ENCODE measurements at places on chromosomes 7 and 10.

- H3K4me1 ChIP-seq = no peaks in the 10 kb centered on the region
- no peaks in the 10 kb centered on the region for H3K27me3 ChIP-seq
- no peak overlapping the region for H3K4me3 ChIP-seq
- H3K27ac ChIP-seq = no peak overlapping the region
Observed at GRCh38 chr10:78948621-78949030, 120.1 kb upstream of the ZMIZ1 start.

DNA sequence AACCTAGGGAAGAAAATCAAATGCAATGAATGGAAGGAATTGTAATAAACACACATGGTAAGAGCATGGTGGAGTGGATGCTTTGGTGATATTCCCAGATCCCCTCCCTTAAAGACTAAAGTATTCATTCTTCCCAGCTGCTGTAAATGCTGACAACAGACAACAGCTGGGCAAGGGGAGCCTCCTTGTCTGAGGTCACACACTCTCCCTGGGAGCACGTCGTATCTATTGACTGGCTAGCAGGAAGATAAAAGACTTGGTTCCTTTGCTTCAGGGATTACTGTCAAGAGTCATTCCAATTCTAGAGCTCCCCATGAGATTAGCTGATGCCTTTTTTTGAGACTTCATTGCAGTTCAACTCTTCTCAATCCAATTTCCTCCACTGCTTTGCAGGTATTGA, 443.5 kb upstream of the ETV1 start:
- H3K36me3 ChIP-seq = no peaks in the 10 kb centered on the region
- H3K27me3 ChIP-seq = no peaks in the 10 kb centered on the region
- no peak for DNase-seq
- H3K4me3 ChIP-seq = no peak overlapping the region
- H3K4me1 ChIP-seq = no peaks in the 10 kb centered on the region

GRCh38 chr10:97101166-97101940, 84.4 kb downstream of the SLIT1 start:
- no peak overlapping the region for H3K4me3 ChIP-seq
- no peak overlapping the region for H3K27ac ChIP-seq
- H3K27me3 ChIP-seq = no peaks in the 10 kb centered on the region
- H3K36me3 ChIP-seq = no peaks in the 10 kb centered on the region

- H3K27me3 ChIP-seq = no peaks in the 10 kb centered on the region
- DNase-seq = no peak
- H3K36me3 ChIP-seq = no peaks in the 10 kb centered on the region
- H3K4me1 ChIP-seq = no peaks in the 10 kb centered on the region
- no peak overlapping the region for H3K4me3 ChIP-seq
- H3K27ac ChIP-seq = no peak overlapping the region
Observed at GRCh38 chr10:132667342-132668047, 118.5 kb downstream of the NKX6-2 start.

DNA sequence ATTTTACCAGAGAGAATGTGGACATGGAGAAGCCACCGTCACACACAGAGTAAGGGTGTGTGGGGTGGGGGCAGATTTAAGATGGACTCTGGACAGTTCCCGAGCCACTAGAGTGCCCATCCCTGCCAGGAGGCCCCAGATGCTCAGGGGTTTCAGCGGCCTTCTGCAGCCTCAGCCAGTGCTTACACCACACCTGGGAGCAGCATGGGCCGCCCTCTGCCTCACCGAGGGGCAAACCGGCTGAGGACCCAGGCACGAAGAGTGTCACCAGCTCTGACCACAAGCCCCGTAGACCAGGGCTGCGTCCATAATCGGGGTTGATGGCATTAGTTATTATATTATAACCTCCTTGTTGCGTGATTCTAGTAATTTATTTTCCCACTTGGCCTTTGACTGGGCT, 6.7 kb upstream of the MNX1 start:
- H3K4me3 ChIP-seq = no peak overlapping the region
- H3K36me3 ChIP-seq = no peaks in the 10 kb centered on the region
- H3K27me3 ChIP-seq = peaks cover 94% of the 10 kb centered on the region
- H3K27ac ChIP-seq = no peak overlapping the region
- peak; percentile 46 for DNase-seq

DNA sequence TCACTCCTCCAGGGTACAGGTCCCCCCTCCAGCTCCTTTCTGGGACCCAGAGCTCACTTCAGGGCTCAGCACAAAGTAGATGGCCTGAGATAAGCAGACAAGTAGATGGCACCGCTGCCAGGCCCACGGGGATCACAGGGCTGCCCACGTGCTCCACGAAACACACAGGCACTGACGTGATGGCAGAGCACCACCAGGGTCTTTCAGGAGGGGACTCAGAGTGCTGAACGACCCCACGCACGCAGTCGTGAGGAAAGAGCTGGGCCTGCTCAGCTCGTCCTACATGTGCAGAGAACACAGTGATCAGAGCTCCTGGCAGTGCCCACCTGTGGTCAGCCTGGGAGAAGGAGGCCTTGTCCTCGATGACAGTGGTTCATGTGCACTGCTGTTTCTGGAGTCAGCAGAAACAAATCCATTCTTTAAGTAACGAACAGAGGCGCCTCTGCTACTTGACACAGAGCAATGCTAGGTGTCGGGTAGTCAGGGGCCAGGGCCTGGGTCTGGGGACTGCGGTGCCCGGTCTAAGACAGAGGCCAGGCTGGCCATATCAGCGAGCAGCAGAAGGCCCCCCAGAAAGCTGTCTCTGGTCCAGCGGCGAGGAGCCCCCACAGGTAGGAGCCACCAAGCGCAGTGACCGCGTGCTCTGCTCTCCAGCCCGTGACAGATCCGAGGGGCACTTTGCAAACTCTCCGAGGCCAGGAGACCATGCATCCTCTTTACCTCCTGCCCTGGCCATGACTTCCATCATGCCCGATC, 129.8 kb upstream of the FAM20C start:
- H3K4me1 ChIP-seq = no peaks in the 10 kb centered on the region
- no peaks in the 10 kb centered on the region for H3K36me3 ChIP-seq
- no peak overlapping the region for H3K4me3 ChIP-seq
- no peaks in the 10 kb centered on the region for H3K27me3 ChIP-seq
- no peak overlapping the region for H3K27ac ChIP-seq

DNA sequence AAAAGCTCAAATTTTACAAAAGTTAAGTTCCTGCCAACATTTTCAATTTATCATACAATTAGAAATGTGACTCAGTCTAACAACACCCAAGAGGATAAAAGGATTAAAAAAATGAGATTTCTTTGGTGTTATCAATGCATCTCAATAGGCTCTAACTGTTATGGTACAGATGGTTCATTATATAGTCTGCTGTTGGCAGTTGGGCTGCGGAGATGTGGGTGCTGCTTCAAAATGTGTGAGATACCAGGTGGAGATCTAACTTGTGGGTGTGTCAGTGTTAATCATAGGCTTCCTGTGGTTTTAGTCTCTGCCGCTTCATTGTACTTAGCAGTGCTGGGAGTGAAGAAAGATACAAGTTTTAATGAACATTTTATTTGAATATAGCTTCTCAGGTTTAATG, 231.2 kb downstream of the EXOC4 start:
- DNase-seq = no peak
- H3K27me3 ChIP-seq = no peaks in the 10 kb centered on the region
- no peaks in the 10 kb centered on the region for H3K36me3 ChIP-seq
- H3K4me1 ChIP-seq = no peaks in the 10 kb centered on the region

DNA sequence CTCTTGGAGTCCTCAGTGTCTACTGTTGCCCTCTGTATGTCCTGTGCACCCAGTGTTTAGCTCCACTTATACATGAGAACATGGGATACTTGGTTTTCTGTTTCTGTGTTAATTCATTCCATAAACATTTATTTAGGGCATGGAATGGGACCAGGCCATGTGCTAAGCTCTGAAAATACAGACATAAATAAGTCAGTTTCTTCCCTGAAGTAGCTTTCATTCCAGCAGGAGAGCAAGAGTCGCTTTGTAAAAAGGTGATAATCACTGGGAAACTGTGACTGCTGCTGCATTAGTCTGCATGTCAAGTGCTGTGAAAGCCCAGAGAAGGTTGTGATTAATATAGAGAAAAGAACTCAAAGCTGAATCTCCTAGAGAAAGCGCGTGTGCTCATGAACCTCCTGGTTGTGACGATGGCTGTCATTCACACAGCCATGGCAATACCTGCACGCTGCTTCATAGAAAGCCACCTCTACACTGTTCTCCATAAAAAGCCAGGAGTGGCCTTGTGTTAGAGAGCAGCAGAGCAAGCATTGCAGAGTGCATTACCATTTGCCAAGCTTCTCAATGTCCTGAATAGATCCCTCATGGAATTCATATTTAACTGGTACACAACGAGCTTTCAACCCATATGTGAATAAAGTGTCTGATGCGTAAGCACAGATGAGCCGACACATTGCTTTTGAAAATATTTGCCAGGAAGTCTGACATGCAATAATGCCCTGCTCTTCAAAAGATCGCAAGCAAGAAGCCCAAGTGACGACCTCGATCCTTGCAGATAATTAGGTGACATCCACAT, 30.6 kb upstream of the PITRM1 start:
- no peaks in the 10 kb centered on the region for H3K36me3 ChIP-seq
- no peak overlapping the region for H3K27ac ChIP-seq
- H3K4me3 ChIP-seq = no peak overlapping the region
- no peaks in the 10 kb centered on the region for H3K4me1 ChIP-seq

DNA sequence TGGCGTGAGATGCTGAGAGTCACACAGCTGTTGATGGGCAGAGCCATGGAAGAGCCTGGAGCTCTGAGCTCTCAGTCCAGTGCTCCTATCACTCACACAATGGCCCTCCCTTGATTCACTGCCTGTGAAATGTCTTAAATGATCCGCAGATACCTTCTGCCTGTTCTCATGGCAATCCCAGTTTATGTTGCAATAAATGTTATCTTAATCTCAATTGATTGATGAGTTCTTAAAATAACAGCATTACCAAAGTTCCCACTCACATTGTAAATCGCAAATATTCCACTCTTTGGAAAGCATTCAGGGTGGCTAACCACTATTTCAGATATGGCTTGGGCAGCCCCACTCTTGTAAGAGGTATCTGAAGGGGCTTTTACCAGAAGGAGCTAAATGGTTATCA, 865.5 kb downstream of the LRMDA start:
- no peak overlapping the region for H3K4me3 ChIP-seq
- no peaks in the 10 kb centered on the region for H3K27me3 ChIP-seq
- no peak for DNase-seq
- H3K27ac ChIP-seq = no peak overlapping the region

- DNase-seq = no peak
- H3K36me3 ChIP-seq = no peaks in the 10 kb centered on the region
- H3K27me3 ChIP-seq = no peaks in the 10 kb centered on the region
- no peak overlapping the region for H3K27ac ChIP-seq
Observed at GRCh38 chr7:39540320-39540719, 25.9 kb upstream of the YAE1 start.

- no peaks in the 10 kb centered on the region for H3K36me3 ChIP-seq
- H3K27me3 ChIP-seq = no peaks in the 10 kb centered on the region
- H3K27ac ChIP-seq = no peak overlapping the region
- no peak for DNase-seq
- H3K4me1 ChIP-seq = peaks cover 2% of the 10 kb centered on the region
Observed at GRCh38 chr10:84354623-84355022, 26.2 kb downstream of the CCSER2 start.

DNA sequence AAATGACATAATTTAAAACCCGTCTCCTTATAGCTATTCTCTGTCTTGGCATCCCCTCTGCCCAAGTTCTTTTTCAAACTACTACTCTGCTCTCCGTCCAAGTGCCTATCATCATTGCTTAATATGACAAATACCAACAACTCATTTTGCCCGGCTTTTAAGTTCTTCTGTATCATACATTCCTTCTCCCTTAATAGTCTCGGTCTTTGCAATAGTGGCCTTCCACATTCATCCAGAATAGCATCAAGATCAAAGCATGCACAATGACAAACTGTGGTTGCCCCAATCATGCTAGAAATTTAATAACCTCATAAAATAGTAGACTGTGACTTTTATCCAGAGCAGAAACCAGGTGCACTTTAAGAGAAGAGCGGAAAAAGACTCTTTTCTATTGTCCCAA, 198.9 kb downstream of the ETV1 start:
- H3K27me3 ChIP-seq = no peaks in the 10 kb centered on the region
- H3K4me3 ChIP-seq = no peak overlapping the region
- H3K4me1 ChIP-seq = no peaks in the 10 kb centered on the region
- no peaks in the 10 kb centered on the region for H3K36me3 ChIP-seq
- DNase-seq = no peak

GRCh38 chr7:43139137-43139536, 26.7 kb downstream of the HECW1 start:
- DNase-seq = peak; percentile 66
- H3K36me3 ChIP-seq = peaks cover 4% of the 10 kb centered on the region
- no peaks in the 10 kb centered on the region for H3K27me3 ChIP-seq
- H3K4me3 ChIP-seq = no peak overlapping the region
- H3K4me1 ChIP-seq = peaks cover 17% of the 10 kb centered on the region

DNA sequence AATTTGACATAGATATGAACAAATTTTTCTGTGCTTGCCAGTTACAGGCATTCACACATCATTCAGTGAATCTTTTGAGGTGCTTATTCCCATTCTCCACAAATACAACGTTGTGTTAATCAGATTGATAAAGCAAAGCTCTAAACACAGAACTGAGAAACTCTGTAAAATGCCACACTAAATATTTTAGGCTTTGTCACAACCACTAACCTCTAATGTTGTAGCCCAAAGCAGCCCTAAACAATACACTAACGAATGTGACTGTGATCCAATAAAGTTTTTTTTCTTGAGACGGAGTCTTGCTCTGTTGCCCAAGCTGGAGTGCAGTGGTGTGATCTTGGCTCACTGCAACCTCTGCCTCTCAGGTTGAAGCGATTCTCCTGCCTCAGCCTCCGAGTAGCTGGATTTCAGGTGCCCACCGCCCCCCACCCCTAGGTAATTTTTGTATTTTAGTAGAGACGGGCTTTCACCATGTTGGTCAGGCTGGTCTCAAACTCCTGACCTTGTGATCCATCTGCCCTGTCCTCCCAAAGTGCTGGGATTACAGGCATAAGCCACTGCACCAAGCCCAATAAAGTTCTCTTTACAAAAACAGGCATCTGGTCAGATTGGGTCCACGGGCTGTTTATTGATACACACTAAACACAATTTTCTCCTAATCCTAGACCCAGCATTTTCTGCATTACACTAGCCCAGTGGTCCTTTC, 6.9 kb downstream of the CYCS start:
- no peak overlapping the region for H3K4me3 ChIP-seq
- no peaks in the 10 kb centered on the region for H3K27me3 ChIP-seq
- H3K36me3 ChIP-seq = peaks cover 46% of the 10 kb centered on the region

DNA sequence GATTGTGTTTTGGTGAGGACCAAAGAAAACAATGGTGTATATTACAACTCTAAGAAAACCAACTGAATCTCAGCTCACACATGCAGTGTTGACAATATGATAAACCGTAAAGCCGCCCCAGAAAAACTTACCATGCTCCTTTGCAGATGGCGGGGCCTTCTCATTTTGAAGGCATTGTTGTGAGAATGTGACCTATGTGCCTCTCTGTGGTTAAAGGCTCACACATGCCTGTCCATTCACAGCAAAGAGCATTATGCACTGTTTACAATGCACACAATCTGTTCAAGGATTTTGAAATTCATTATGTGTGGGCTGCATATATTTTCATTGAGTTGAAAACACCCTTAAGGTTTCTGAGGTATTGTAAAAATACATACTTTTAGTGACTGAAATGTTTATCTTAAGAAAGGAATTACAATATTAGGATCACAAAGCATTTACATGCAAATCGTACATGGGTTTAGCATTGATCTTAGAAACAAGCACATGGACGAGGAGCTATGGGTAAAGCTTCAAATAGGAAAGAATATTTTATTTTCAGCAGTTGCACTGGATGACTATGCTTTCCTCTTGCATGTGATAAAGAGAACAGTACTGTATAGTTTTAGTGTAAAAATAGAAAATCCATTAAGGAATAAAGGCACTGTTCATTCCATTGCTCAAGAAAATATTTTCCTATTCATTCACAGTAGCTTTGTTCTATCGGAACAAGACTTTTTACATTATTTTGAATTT, 334.3 kb downstream of the ARL4A start:
- no peaks in the 10 kb centered on the region for H3K4me1 ChIP-seq
- no peaks in the 10 kb centered on the region for H3K36me3 ChIP-seq
- H3K27me3 ChIP-seq = no peaks in the 10 kb centered on the region
- H3K27ac ChIP-seq = no peak overlapping the region
- H3K4me3 ChIP-seq = no peak overlapping the region
